NCI-H446 treated with DMSO at 0.1 percent for 48 hours (cell line): ENCODE measurements at places on chromosomes 13 and 19.

- DNase-seq, result no peak
Measured at GRCh38 chr13:39770221-39771090, 115.0 kb downstream of the COG6 start.

DNA sequence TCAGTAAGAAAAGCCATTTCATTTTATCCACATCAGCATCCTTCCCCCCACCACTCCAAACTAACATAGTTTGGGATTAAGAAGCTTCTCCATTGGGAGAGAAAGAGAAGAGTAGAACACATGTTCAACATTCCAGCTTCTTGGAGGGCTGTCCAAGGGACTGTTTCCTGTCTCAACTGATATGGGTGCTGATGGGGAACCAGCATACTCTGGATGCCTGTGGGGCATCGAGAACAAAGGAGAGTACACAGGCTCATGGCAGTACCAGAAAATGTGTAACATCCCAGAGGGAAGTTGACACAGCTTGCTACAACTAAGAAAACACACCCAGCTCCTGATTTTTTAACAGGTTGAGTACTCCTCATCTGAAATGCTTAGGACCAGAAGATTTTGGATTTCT lies 24.7 kb downstream of the SUCLA2 start:
- DNase-seq, result no peak

DNA sequence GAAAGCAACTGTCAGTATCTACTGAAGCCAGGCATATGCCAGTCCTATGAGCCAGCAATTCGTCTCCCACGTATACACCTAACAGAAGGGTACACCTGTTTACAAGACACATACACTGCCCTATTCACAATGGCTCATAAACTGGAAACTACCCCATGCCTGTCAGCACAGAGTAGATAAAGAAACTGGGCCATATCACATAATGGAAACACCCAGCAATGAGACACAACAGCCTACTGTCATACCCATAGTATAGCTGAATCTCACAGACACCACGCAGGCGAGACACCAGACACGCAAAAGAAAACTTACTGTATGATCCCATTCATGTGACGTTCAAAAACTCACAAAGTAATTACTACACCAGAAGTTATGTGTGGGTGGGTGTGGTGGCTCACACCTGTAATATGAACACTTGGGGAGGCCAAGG lies 15.7 kb downstream of the NOSIP start:
- no peak for DNase-seq

- DNase-seq, result no peak
Measured at GRCh38 chr19:5234412-5234811, 106.2 kb downstream of the PTPRS start.

DNA sequence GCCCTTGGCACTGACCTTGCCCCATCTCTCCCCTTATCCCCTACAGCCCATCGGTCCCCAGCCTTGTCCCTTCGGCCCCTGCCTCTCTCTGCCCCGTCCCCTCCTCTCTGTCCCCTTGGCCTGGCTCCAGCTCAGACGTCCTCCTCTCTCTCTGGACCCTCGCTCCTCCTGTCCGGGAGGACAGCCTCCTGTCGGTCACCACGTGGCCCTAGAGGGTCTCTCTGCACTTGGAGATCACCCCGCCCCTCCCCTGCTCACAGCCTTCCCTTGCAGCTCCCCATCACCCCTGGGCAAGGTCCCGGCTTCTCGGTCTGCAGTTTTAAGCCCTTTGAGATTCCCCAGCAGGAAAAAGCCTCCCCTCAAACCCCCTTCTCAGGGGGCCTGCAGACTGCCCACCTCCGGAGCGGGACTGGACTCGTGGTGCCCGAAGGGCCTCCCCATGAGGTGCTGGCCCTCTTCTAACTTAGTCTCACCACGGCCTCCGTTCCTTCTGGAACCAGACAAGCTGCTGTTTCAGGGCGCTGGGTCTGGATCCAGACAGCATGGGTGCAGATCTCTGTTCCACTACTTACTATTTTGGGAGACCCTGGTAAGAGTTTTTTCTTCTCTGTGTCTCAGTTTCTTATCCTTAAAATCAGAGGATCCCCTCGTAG lies 3.3 kb upstream of the KLK15 start:
- no peak for DNase-seq

- no peak for DNase-seq
Measured at GRCh38 chr19:58518256-58519086, 1.1 kb downstream of the ZBTB45 start.

GRCh38 chr19:7799640-7800355 lies 30.2 kb upstream of the EVI5L start:
- DNase-seq, result no peak

GRCh38 chr13:21901336-21901735 lies 230.5 kb downstream of the FGF9 start:
- no peak for DNase-seq

DNA sequence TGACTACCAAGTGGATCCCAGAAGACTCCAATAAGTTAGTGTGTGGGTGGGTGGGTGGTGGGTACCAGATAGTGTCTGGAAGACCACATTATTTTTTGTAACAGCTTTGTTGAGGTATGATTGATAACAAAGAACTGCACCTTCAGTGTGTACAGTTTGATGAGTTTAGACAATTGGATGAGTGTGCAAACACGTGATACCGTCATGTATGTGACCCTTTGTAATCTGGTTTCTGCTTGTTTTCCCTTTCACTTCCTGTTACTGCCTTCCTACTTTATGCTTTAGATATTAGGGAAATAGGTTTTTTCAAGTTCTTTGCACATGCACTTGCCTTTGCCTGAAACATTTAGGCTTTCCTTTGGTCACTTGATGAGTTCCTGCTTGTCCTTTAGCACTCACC lies 8.5 kb downstream of the RPL21 start:
- no peak for DNase-seq

GRCh38 chr13:75505327-75505726 lies 23.4 kb upstream of the TBC1D4 start:
- no peak for DNase-seq

- DNase-seq, result no peak
Measured at GRCh38 chr13:42384265-42384664, 112.3 kb downstream of the AKAP11 start.

- no peak for DNase-seq
Measured at GRCh38 chr19:3642987-3643673, 16.5 kb upstream of the CACTIN start.

- DNase-seq, result no peak
Measured at GRCh38 chr13:108786456-108787200, 157.2 kb downstream of the MYO16 start.
